Daoy (cell line): ENCODE measurements at places on chromosomes 13 and 19. TPM values are rescaled to one million over a fixed set of nuclear protein-coding genes. Genes with fewer than 3 reads are reported as not detected.

KIR2DL4 gene
- total RNA-seq = not detected in 2 replicates

PSG1 gene
- total RNA-seq = not detected in 2 replicates

CD33 gene
- 21.8 and 22.4 TPM in 2 replicates for total RNA-seq

KIR3DL2 gene
- not detected in 2 replicates for total RNA-seq
